ENCODE measurements at places on chromosomes 3 and 15. TPM values are rescaled to one million over a fixed set of nuclear protein-coding genes. Genes with fewer than 3 reads are reported as not detected.
A peak's percentile ranks its signal among the peaks of the same experiment; 100 is the strongest.

DNA sequence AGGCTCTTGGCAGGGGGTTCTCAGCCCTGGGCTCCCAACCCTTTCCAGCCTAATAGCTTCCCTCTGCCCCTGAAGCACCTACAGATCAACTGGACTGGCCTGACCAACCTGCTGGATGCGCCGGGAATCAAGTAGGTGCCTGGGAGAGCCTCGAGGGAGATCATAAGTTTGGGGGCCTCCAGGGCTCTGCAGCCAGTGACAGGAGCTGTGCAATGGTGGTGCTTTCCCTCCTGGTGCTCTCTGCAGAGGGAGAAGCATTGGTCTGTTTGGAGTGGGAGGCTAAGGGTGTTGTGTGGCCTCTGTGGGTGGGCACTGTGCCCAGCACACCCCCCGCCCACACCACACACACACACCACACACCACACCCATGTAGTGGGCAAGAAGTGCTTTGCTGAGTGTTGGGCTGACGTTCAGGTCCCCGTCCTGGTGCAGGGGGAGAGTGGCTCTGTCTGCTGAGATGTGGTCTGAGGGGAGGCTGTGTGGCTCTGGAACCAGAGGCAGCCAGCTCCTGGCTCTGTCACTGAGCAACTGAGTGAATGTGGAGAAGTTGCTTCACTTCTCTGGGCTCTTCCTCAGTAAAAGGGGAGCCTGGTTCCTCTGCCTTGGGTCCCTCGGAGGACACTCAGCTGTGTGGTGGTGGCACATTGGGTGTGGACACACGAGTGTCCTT lies 26.3 kb downstream of the ESYT3 start:
- DNase-seq: no peak

GRCh38 chr3:13451301-13451673 lies 28.8 kb upstream of the HDAC11 start:
- DNase-seq: peak; percentile 22

DNAH12 gene
- total RNA-seq: 4.4 TPM

GRCh38 chr15:56168394-56168793 lies 75.3 kb downstream of the RFX7 start:
- DNase-seq: no peak

DISP2 gene
- not detected for total RNA-seq

DCUN1D1 gene
- total RNA-seq: 13.1 TPM

DNA sequence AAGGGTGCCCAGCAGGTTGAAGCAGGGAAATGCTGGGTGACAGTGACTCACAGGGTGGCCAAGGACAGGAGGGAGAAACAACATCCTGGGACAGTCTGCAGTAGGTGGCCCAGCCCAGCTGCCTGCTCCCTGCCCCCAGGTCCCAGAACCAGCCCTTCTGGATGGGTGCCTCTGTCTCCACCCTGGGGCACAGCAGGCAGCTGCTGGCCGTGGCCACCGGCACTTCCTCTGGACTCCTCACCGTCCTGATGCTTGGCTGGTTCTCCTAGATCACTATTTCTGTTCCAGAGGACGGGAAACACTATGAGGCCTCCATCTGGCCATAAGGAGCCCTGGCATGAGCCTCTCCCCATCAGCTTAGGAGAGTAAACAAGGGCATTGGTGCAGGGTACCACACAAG lies 258.9 kb downstream of the XXYLT1 start:
- no peak for DNase-seq

- no peak for DNase-seq
These were observed 56.1 kb downstream of the TAFA4 start for GRCh38 chr3:68876112-68876713.

GRCh38 chr15:88580532-88580931 lies 34.1 kb upstream of the DET1 start:
- DNase-seq: no peak

DNA sequence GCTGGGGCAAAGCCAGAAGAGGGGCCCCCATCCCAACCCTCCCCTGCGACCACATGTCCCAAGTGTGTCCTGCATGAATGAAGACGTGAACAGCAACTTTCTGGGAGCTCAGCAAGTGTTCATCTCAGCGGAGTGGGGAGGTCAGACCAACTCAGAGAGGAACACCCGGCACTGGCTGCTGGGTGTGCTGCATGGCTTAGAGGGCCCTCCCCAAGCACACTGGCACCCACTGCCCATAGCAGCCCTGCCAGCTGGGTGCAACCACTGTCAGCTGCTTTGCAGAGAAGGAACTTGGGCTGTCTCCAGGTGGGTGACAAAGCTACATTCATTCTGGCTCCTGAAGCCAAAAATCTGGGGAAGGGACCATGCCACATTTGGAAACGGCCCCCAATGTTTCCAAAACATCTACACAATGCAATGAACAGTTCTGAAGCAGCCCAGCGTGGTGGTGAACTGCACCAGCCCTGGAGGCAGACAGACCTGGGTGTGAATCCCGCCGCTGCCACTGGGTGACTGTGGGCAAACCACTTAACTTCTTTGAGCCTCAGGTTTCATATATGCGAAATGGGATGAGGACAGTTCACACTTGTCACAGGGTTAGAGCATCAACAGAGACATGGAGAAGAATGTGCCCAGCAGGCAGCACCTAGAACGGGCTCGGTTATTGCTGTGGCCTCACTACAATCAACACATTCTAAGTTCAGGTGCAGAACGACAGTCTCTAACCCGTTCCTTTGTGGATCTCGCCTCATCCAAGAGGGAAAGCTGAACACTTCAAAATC lies 145.4 kb downstream of the NUP210 start:
- no peak for DNase-seq

SLITRK3 gene
- 3.8 TPM for total RNA-seq

CSPG5 gene
- total RNA-seq: not detected

GRCh38 chr3:164230385-164231094 lies 847.8 kb downstream of the SI start:
- no peak for DNase-seq

RNF168 gene
- 35.2 TPM for total RNA-seq

COLQ gene
- 21.3 TPM for total RNA-seq

SNX33 gene
- 41.2 TPM for total RNA-seq

GRCh38 chr3:79844176-79844575 lies 76.4 kb upstream of the ROBO1 start:
- no peak for DNase-seq

DNA sequence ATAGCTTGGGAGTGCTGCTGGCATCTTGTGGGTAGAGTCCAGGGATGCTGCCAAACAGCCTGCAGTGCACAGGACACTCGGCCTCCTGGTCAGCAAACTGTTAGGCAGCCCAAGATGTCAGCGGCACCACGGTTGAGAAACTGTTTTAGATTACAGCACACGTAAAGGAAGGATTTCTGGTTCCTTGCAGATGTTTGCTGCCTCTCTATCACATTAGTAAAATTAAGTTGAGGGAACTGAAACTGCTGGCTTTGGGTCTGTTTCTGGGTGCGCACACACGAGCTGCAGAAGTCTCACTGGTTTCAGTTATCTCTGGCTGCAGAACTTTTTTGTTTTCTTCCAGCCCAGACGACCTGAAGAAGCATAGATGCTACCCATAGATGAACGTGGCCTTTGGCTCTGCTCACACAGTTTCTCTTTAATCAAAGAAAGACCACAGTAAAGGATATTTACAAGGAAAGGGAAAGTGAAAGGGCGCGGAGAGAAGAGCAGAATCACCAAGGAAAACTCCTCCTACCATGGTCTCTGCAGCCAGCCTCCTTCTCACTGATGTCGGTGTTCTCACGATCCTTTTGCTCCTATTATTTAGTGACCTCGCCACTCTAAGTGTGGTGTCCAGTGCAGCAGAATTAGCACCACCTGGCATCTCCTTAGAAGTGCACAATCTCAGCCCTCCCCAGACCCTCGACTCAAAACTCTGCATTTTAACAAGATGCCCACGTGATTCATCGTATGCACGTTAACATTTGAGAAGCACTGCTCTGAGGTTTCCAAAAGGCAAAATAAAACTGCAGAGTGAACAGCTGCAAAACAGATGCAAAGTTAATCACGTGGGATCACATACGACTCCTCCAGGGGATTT lies 50.6 kb upstream of the AKAP13 start:
- DNase-seq: no peak

DNA sequence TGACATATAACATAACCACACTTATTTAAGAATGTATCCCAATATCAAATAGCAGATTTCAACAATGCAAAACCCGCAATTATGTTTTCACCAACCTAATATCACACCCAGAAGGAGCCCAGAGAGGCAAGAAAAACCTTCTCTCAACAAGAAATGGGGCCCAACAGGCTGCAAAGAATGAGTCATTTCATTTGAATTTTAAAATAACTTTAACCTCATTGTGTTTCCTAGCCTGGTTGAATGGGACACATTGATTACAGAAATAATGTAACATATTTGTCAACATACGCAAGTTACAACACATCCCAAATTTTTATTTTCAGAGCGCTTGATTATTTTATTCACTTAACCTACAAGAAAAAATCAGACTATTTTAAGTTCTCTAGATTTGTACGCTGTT lies 365.1 kb upstream of the SLCO3A1 start:
- DNase-seq: no peak

GRCh38 chr3:105826778-105827634 lies 41.8 kb downstream of the CBLB start:
- DNase-seq: no peak

GRCh38 chr3:169181666-169182065 lies 481.8 kb downstream of the MECOM start:
- no peak for DNase-seq

DNA sequence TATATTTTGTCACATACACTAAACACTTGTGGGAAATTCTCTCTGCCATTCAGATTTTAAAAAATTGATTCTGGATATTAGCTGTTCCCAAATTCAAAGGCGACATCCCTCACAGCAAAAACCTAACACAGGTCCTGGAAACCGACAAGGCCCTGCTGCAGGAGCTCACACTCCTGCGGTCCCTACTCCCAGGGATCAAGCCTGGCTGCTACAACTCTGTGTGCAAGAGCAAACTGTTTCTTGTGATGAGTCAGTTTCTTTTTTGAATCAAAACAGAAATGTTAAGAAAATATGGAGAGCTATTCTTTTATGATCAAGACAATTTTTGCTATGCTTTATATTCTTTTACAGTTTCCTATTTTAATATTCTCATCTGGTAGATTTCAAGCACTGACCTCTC lies 51.0 kb upstream of the TJP1 start:
- no peak for DNase-seq

- DNase-seq: no peak
These were observed 135.2 kb downstream of the RYR3 start for GRCh38 chr15:33445984-33446383.

DNA sequence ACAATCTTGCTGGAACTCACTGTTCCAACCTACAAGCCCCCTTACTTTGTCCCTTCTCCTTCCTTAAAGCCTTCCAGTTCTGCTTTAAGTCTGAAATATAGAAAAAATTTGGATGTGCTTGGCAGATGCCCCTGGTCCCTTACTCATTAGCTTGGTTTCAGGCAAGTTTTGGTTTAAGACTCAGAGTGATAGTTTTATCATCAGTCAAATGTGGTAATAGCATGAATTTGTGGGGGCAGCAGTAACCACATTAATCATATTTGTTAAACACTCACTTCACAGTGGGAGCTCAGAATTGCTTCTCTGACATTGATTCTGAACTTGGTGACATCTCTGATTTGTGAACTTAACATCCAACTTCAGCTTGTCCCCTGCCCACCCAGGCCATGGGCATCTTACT lies 58.3 kb upstream of the ALDH1A3 start:
- DNase-seq: no peak

GOLGA6D gene
- not detected for total RNA-seq

GRCh38 chr15:68553994-68554720 lies 24.6 kb upstream of the CORO2B start:
- peak; percentile 80 for DNase-seq

DNA sequence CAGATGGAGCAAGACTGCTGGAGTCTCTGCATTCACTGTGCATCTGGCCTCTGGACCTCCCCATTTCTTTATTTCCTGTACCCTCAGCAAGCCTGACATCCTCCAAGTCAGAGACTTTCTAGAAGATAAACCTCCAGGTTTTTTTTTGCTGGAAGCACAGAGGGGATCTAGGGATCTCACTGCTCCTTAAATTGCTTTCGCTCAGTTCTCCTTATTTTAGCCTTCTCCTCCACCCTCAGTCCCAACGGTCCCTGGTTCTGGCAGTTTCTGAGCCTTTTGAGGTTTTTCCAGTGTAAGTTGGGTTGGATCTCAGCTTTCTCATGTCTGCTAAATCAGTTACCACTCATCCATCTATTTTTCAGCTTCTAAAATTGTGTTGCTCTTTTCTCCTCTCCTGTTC lies 22.7 kb upstream of the CHD2 start:
- DNase-seq: no peak

- no peak for DNase-seq
These were observed 41.9 kb upstream of the LMOD3 start for GRCh38 chr3:69164296-69164695.

GRCh38 chr15:62847900-62848489 lies 194.6 kb upstream of the TPM1 start:
- DNase-seq: peak; percentile 82

DNA sequence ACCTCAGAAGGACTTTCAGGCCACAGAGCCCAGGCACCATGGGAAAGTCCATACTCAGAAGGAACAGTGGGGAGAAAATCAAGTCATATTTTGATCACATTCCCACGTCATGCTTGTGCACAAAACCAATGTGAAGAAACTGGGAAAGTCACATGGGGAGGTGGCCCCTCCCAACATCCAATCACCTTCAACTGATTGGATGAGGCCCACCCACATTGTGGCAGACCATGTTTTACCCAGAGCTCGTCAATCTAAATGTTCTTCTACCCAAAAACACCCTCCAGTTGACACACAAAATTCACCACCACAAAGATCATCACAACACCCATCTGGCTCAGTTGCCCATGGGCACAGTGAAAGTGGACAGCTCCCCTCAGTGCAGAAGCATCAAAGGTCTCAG lies 248.2 kb upstream of the IGF1R start:
- no peak for DNase-seq

SI gene
- not detected for total RNA-seq

DNA sequence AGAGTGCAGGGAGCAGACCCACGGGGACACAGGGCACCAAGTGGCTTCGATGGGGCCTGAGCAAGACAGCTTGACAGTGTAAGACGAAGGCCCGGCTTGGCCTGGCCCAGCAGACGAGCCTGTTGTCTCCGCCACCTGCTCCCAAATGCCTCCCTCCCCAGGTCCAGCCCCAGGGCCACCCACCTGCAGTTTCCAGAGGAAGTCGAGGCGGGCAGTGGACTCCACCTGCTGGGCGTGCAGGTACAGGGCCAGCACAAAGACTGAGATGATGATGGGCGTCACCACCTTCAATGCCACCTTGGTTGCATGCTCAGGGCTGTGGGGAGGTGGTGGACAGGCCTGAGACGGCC lies 94.1 kb downstream of the SEC22A start:
- no peak for DNase-seq

TMEM207 gene
- total RNA-seq: not detected

DNA sequence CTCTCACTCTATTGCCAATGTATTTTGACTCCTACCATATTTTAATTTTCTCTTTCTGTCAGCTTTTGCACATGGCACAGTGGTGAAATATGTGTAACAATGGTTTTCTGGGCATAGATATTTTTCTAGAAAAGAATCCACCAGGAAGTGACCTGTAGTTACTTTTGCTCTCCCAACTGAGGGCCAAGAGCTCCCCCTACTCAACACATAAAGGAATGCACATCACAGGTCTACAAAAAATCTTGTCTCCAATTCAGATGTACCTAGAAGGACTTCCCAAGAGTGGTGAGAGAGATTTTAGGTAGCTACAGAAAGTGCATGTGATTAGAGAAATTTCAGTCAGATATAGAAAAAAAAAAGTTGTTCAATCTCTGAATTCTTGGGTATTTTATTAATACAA lies 15.6 kb downstream of the CPA3 start:
- DNase-seq: no peak
